ENCODE measurements at places on chromosomes 7 and 10. TPM values are rescaled to one million over a fixed set of nuclear protein-coding genes. Genes with fewer than 3 reads are reported as not detected.

DNA sequence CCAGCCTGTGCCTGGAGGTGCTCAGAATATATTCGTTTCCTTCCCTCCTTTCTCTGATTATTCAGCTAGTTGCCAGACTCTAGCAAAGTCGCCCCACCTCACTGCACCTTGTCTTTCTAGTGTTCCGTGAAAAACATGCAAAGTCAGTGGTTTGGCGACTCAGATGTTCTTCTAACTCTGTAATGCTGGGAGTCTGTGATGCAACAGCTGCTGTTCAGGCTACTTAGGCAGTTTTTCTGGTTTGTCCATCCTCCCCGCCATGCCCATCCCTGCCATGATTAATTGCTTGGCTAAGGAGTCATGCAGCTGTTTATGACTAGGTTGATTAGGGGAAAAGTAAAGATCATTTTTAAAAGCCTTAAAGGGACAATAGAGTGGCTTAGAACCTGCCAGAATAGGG, 99.4 kb downstream of the MTPN start:
- no peak for DNase-seq

- DNase-seq = peak; percentile 68
These were observed 62.4 kb upstream of the C10orf90 start for GRCh38 chr10:126732868-126733267.

The ZNF438 gene
- 15.8 TPM for polyA plus RNA-seq

- no peak for DNase-seq
These were observed 155.8 kb downstream of the SKIDA1 start for GRCh38 chr10:21369697-21370096.

The EBLN1 gene
- polyA plus RNA-seq = not detected

GRCh38 chr7:152000191-152000590, 25.3 kb upstream of the GALNT11 start:
- DNase-seq = no peak

The NEUROG3 gene
- not detected for polyA plus RNA-seq

- DNase-seq = no peak
These were observed 399 bp upstream of the OGDHL start for GRCh38 chr10:49762566-49762877.

- no peak for DNase-seq
These were observed 25.8 kb upstream of the SFMBT2 start for GRCh38 chr10:7436490-7437100.

The TRIM50 gene
- 0.67 TPM for polyA plus RNA-seq

DNA sequence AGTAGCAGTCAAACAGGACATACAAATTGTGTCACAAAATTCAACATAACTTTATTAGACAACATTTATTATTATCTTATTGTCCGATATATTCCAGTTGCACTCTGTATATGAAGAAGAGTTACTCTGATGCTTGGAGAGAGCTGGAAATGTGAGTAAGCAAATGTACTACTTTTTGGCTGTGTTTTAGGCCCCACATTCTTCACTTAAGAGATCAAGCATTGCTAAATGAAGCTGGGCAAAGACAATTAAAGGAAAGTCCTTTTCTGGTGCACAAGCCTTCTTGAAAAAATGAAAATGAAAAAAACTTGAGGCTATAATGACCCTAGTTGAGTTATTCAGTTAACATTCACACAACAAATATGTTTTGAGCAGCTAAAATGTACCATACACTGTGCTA, 26.1 kb downstream of the MYPN start:
- no peak for DNase-seq

DNA sequence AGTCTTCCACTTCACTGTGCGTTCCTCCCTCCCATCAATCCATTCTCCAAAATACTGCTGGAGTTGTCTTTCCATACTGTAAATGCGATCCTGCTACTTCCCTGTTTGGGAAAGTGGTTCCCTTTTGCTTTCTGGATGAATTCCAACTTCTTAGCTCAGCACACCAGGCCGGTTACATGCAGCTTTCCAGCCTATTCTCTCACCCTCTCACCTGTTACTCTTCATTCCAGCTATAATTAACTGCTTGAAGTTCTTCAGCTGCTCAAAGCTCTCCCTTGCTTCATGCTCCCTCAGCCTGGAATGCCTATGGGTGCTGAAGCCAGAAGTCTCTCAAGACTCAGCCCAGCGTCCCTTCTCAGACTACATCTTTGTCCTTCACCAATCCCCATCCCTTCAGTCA, 6.0 kb upstream of the ZNRF2 start:
- DNase-seq = no peak

- no peak for DNase-seq
These were observed 14.1 kb upstream of the CRCP start for GRCh38 chr7:66100408-66101050.

The RARRES2 gene
- 47.9 TPM for polyA plus RNA-seq

- no peak for DNase-seq
These were observed 8.2 kb upstream of the PTTG1IP2 start for GRCh38 chr7:90461219-90461618.

DNA sequence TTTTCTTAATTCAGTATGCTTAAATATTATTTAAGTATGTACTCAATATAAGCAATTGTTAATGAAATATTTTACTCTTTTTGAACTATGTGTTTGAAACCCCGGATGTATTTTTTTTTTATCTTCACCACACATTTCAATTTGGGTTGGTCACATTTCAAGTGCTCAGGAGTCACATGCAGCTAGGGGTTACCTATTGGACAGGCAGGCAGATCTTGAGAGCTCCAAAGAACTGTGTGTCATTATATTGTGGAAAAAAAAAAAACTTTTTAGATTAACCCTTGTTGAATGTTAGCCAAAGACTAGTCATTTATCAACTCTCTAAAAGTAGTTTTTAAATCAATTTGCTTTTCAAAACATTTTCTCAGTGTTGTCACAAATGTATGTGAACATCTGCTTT, 37.2 kb downstream of the IKZF1 start:
- DNase-seq = no peak

The VAX1 gene
- not detected for polyA plus RNA-seq

GRCh38 chr7:158748335-158748734, 43.7 kb upstream of the NCAPG2 start:
- DNase-seq = no peak

DNA sequence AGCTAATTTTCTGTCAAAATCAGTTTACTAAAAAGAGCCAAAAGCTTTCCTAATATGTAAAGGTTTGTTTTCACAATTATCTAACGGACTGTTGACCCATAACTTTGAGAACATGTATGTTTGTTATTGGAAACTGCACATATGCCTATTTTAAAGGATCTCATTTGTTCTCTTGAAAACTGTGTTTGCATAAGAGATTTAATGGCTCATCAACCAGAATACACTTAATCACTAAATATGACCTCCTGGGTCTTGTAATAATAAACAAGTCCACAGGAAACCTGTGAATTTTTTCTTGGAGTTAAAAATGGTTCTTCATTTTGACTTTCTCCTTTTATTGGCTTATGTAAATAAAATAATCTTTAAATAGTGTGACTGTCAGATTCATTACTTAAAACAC, 48.3 kb upstream of the STEAP1B start:
- no peak for DNase-seq

The CYP3A7 gene
- polyA plus RNA-seq = 0.24 TPM

The VSTM4 gene
- 40.9 TPM for polyA plus RNA-seq

DNA sequence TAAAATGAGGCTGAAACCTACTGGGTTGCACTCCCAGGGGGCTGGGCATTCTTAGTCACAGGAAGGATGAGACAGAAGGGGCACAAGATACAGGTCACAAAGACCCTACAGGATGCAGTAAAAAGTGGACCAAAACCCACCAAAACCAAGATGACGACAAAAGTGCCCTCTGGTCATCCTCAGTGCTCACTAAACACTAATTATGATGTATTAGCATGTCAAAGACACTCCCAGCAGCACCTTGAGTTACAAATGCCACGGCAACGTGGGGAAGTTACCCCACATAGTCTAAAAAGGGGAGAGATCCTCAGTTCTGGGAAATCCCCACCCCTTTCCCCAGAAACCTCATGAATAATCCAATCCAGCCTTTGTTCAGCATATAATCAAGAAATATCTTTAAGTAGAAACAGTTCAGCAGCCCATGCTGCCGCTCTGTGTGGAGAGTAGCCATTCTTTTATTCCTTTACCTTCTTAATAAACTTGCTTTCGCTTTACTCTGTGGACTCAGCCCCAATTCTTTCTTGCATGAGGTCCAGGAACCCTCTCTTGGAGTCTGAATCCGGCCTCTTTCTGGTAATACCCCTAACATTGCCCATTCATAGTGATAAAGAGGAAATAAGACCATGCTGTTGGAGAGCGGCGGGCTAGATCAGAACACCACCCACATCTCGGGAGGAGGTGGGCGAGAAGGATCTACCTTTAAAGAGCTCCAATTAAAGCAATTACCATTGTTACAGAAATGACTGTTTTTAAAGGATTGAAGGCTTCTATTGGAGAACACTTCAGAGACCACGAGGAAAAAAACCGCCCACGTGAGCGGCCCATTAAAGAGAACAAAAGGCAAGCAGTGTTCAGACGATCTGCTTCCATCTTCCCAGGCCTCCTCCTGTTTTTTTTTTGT, 170.9 kb downstream of the USP6NL start:
- DNase-seq = no peak

The NUTM2A gene
- polyA plus RNA-seq = 4.1 TPM

The GIMAP2 gene
- 5.4 TPM for polyA plus RNA-seq

The PUS7 gene
- polyA plus RNA-seq = 12.9 TPM

DNA sequence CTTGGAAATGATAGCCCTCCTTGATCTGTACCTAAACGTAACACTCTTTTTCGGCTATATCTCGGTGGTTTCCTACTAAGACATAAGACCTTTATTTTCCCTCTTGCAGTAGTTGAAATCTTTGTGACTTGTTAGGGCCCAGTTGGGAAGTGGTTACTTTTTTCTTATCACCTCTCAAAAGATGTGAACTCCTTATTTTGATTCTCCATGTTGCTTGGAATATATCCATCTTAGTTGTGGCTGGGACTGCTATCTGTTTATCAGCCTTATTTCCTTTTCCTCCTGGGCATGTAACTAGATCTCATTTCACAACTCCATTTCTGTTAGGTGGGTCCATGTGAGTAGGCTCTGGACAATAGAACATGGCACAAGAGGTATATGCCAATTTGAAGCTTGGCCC, 4.1 kb upstream of the CPED1 start:
- DNase-seq = no peak

- no peak for DNase-seq
These were observed 69.2 kb downstream of the TAC1 start for GRCh38 chr7:97801108-97801507.

- no peak for DNase-seq
These were observed 395.9 kb downstream of the GRM8 start for GRCh38 chr7:126856691-126857291.

The TMEM130 gene
- polyA plus RNA-seq = 3.9 TPM

- no peak for DNase-seq
These were observed 289.4 kb downstream of the PLXNA4 start for GRCh38 chr7:132286836-132287235.

The SFTPA1 gene
- not detected for polyA plus RNA-seq

GRCh38 chr10:48199580-48200377, 74.7 kb downstream of the FRMPD2 start:
- DNase-seq = no peak

GRCh38 chr10:26573674-26574073, 123.8 kb upstream of the PDSS1 start:
- no peak for DNase-seq

DNA sequence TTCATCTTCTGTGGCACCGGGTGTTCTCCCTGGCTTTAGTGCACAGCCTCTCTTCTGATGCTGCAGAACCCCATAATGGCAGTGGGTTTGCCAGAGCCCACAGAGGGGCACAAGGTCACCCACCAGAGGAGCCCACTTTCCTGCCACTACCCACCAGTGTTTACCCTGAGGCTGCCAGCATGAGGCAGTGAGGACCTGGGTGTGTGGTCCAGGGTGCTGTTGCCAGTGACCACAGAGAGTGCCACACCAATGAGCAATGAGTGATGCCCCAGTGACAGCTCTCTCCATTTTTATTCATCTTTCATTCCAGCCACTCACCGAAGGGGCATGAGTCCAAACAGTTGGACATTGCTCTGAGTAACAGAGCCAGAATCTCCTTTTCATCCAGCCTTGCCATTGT, 34.8 kb downstream of the MTURN start:
- no peak for DNase-seq

- DNase-seq = no peak
These were observed 96.9 kb upstream of the LRRTM3 start for GRCh38 chr10:66828957-66829356.

GRCh38 chr7:157523371-157523765, 186.6 kb downstream of the DNAJB6 start:
- no peak for DNase-seq

GRCh38 chr7:107041097-107041496, 3.4 kb upstream of the PRKAR2B start:
- no peak for DNase-seq

GRCh38 chr7:23254051-23254681, 7.6 kb downstream of the GPNMB start:
- no peak for DNase-seq

DNA sequence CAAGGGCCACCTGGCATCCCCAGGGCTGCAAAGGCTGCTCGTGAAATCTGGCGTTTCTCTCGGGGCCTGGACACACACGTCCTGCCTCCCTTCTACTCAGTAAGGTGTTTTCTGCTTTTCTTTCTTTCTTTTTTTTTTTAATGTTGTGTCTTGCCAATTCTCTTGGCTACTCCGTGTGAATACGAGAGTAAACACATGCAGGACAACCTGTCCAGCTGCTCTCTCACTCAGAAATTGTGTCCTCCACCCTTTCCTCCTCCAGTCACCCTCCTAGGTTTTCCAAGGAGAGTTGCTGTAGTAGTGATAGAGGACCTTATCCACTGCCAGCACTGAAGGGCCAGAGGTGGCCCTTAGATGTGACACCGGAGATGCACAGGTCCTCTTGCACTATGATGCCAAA, 858 bp upstream of the TEX36 start:
- no peak for DNase-seq

DNA sequence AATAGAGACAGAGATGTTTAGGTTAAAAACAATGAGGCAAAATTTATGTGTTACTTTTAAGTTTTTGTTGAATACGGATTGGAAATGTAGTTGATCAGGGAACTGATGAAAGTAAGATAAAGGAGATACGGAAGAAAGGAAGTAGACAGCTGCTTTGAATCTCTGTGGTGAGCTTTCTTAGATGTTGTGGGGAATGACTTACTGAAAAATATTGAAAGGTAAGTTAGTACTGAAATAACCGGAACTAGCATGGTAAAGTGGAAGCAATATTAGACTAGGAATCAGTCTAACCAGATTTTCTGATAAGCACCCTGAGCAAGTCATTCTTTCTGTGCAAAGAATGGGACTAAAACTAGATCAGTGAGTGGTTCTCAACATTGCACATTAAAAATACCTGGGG, 34.8 kb downstream of the LUC7L2 start:
- DNase-seq = no peak

DNA sequence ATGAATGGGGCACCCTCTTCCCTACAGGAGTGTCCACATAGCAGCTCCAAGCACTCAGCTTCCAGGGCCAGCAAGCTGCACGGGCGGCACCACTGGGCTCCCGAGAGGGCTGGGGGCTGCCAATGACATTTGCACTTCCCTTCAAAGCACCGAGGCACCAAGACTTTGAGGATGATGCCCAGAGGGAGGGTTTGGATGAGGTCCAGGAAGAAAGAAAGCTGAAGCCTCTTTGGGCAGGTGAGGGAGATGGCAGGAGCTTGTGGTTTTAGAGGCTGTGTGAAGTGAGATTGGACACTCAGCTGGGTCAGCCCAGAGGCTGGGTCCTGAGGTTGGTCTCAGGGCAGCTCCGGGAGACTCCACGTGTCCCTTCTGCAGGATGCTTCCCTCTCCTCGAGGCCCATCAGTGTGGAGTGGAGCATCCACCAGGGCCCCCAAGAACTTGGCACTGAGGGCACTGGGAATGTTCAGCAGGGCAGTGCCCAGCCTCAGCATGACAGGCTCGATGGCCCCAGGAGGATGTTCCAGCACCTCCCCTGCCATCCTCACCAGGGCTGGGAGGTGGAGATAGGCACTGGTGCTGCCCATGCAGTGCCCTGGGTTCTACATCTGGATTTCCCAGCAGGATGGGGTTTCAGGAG, 54.9 kb upstream of the IGFBP3 start:
- no peak for DNase-seq

- DNase-seq = no peak
These were observed 414.5 kb downstream of the GRM8 start for GRCh38 chr7:126838194-126838593.

Measured in forelimb muscle (tissue), 1 donor.